ENCODE measurements at places on chromosomes 5 and 9.

DNA sequence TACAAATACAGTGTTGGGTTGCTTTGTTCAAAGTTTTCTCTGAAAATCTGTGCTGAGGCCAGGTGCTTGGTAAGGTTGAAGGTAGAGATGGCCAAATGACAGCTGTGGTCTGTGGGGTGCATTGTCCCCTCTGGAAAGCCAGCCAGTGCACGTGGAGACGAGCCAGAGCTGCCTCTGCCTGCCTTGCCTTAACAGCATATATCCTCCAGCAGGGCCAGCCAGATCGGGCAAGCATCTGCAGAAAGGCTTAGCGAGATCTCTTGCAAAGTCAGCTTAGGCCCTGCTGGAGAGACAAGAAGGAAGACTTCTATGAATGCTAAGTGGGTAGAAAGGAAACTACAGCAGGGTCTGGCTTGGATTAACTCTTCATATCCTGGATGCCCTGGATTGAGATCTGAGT is 49.5 kb downstream of the GRIA1 start:
- no peak for DNase-seq

GRCh38 chr5:33788922-33789566 is 102.7 kb downstream of the ADAMTS12 start:
- no peak for DNase-seq

DNA sequence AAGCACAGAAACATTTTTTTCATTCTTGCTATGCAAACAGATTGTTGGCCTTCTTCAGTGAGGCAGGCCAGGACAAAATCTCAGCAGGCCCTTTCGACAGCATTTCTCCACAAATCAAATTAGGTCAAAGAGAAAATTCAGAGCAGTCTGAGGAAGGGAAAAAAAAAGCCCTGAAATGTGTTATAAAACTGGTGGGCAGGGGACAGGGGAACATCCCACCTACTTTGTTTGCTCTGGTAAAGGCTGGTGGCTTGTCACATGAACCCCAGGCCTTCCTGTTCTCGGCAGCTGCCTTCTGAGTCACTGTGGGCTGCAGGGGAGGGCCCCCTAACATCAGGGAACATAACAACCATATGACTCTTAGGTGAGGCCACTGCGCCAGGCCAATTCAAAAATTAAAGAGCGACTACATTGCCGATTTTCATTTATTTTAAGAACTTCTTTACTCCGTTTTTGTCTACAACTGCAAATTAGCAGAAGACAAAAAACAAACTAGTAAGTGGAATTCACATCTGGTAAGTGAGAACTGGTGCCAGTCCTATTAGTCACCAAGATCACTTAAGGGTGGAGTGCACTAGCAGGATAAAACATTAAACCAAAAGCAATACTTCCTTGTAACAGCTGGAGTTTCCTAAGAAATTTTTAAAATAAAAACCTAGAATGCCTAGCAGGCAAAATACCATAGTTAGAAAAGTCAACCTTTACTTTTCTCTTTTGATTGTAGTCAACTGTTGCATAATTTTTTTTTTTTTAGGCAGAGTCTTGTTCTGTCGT is 46.2 kb upstream of the DENND4C start:
- DNase-seq = peak; percentile 86

- DNase-seq = no peak
Observed at GRCh38 chr9:101648493-101648892, 53.7 kb upstream of the PPP3R2 start.

GRCh38 chr5:6478793-6479192 is 30.1 kb downstream of the UBE2QL1 start:
- DNase-seq = no peak

DNA sequence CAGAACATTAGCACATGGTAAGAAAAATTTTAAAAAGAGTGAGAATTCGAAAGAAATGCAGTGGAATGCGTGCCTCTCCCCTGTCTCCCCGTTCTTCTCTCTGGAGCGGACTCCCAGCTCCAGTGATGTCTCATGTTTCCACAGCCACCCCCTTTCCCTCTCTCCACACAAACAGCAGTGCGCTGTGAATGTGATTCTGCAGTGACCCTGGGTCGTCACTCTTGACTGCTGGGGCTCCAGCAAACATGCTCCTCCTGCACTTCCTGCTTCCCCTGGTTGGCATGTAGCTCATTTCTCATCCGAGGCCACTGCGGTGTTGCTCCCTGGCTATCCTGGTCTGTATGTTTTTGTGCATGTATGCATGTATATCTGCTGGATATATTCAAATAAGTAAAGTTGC is 13.3 kb downstream of the PHF2 start:
- DNase-seq = no peak

DNA sequence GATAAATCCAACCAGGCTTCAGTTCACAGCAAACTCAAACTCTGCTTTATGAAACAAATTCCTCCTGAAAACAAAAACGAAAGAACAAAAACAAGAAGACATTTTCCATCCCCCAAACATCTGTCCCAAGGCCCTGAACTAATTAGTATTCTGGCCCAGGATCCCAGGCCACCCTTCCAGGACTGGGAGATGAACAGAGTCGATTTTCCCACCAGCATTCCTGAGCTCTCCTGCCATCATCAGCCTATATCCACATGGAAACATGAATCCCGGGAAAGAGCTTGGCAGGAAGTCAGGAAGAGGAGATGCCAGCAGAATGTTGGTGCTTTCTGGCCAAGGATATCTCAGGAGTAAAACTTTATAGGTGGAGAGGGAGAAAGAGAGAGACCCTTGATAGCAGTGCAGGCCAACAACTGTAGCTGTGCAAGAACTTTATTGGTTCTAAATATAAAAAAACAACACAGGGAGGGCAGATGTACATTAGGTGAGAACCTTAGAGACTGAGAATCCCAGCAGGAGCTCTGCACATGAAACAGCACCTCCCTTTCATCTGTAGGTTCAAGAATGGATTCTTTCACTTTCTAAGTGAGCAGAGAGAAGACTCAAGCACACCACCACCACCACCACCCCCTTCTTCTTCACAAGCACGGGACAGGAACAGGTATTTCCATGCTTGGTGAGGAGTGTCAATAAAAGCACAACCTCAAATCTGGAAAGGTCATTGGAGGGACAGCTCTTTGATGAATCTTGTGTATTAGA is 190.7 kb upstream of the TAS2R1 start:
- DNase-seq = no peak

DNA sequence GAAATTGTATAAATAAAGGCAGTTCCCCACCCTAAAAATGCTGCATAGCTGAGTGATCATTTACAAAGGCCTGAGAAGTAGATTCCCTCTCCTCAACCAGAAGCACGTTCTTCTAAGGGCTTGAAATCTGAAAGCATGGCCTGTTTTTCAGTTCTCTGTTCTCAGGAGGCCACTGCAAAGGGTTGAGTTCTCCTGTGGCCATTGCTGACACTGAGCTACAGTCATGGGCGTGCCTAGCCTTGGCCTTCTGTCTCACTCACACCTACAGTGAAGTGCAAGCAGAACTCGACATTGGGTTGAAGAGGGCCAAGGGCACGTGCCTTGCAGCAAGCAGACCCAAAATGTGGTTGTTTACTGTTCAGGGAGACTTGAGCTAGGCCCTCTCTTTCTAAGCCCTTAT is 276.6 kb upstream of the VLDLR start:
- DNase-seq = no peak

- DNase-seq = no peak
Observed at GRCh38 chr5:179830818-179831468, 10.2 kb downstream of the SQSTM1 start.

GRCh38 chr9:32603914-32604852 is 31.2 kb upstream of the NDUFB6 start:
- DNase-seq = no peak

DNA sequence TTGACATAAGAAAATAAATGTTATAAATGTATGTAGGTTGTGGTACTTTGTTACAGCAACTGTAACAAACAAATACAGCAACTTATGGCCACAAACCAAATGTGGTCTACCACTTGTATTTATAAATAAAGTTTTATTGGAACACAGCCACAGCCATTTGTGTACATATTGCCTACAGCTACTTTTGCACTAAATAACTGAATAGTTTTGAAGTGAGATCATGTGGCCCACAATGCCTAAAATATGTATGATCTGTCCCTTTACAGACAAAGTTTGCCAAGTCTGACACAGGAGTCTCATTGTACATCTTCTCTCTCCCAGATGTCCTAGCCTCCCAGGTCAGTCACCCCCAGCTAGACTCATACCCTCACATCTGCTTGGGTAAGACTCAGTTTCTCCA is 283.6 kb upstream of the PRDM9 start:
- DNase-seq = no peak

DNA sequence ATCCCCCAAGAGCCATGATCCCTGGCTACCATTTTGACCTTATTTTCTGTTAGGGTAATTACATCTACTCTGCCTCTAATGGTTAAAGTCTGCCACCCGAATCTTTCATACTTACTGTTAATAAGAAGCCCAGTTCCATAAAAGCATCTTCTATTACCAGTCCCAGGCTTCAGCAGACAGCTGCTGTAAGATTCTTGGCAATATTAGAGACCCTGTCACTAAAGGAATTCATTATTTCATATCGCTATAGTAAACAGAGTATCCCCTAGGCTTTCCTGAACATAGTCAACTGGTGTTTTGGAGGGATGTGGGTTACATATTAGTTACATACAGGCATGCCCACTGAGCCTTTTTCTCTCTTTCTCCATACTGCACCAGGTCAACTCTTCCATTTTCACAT is 608.7 kb upstream of the SEMA6A start:
- DNase-seq = no peak

- no peak for DNase-seq
Observed at GRCh38 chr5:150023136-150023535, 22.6 kb downstream of the HMGXB3 start.

DNA sequence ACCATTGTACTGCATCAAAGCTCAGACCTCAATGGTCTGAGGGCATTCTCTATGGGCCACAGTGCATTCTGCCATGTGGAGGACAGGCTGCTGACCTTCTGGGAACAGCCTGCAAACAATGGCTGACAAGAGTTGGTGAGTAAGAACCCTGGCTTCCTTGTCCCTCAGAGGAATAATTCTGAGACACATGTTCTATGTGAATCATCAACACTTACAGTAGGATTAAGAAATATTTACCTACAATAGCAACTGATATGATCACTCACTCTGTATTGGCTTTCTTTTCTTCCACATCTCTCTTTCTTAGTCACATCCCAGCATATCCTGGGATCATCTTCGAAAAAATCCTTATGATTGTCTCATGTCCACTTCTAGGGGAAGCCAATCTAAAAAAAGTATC is 306.5 kb upstream of the ITGA1 start:
- no peak for DNase-seq

DNA sequence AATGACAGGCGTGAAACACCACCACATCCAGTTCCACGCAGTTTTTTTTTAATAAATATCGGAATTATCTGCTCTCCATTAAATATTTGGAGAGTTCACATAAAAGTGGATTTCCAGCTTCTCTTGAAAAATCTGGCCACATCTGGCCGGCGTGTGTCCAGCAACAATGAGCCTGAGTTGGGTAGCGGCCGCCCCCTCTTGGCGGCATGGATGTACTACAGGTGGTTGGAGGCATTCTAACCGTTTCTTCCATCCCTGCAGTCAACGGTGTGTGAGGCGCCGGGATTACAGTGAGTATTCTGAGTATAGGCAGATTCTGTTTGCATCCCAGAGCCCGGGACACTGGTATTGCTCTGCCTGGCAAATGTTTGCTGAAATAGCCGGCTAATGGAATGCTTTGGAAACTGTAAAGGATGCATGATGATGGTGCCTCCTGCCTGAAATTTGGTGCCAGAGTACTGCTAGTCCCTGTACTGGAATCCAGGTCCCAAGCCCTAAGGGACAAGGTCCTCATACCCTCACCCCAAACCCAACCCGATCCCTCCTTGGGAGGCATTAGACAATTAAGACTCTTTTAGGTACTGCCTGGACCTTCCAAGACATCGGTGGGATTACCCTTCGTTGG is 13.6 kb upstream of the GM2A start:
- DNase-seq = peak; percentile 58

- DNase-seq = no peak
Observed at GRCh38 chr5:10145923-10146401, 103.7 kb downstream of the ATPSCKMT start.

DNA sequence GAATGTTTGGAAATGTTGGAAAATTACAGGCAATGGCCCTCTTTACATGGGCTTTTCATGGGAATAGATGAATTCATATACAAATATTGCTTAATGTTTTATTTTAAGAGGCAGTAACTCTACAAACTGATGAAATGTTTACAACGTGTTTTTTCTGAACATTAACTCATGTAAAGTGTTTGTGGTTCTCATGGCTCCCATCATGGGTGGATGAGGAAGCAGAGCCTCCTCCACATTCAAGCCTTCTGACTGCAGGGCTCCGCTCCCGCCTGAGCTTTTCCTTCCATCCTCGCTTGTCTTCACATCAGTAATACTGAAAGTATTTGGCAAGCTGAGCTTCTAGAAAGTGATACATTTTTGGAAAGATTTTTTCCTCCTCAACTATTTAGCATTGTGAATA is 204.2 kb downstream of the ARHGAP26 start:
- no peak for DNase-seq

- DNase-seq = no peak
Observed at GRCh38 chr5:56564541-56565282, 250.6 kb upstream of the MAP3K1 start.

GRCh38 chr9:99822109-99822805 is 572 bp downstream of the NR4A3 start:
- DNase-seq = peak; percentile 51

GRCh38 chr5:148388696-148389095 is 4.9 kb downstream of the FBXO38 start:
- DNase-seq = no peak

DNA sequence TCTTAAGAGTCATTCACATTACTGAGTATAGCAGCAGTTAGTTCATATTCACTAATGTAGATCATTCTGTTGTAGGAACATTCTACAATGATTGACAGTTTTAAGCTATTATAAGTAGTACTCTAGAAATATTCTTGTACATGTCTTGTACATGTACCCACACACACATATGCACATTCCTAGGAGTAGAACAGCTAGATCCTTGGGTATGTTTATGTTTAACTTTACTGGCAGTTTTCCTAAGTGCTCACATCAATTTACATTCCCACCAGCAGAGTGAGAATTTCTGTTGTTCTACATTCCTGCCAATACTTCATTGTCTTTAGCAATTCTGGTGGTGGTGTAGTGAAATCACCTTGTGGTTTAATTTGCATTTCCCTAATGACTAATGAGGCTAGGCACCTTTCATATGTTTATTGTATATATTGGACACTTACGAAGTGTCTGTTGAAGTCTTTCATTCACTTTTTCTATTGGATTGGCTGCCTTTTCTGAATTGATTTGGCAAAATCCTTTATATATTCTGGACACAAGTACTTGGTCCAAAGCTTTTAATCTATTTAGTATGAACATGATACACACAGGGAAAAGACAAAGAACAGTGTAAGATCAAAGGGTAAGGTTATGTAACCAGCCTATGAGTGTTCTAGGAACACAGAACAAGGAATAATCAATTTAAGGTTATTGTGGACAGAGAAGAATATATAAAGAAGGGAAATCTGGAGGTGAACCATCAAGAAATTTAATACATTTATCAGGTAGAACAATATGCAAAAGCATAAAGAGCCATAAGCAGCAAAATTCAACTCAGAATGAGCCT is 95.6 kb downstream of the MLLT3 start:
- no peak for DNase-seq

Measured in stimulated activated CD4-positive, alpha-beta T cell treated with anti-CD3 and anti-CD28 coated beads, Interleukin-1b, Interleukin-23, amount 100 ng/mL, for 48 hours (primary cell).